ENCODE measurements at places on chromosomes 7 and 10.

DNA sequence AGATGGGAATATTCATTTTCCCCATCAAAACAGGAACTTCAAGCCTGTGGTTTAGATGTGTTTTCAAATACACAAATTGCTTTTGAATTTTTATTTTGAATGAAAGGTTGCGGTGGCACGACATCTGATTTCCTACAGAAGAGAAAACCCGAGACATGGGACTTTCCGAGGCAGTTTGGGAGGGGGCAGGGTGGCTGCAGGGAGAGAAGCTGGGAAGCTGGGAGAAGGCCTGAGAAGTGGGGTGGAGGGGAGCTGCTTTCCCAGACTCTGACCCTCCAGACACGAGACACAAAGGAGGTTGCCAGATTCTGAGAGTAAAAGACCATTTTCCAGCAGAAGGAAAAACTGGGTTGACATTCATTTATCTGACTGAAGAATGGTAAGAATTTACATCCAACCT lies 19.6 kb downstream of the TMEM176A start:
- no peak for DNase-seq

GRCh38 chr7:133391206-133391605 lies 138.3 kb downstream of the EXOC4 start:
- DNase-seq, result no peak

DNA sequence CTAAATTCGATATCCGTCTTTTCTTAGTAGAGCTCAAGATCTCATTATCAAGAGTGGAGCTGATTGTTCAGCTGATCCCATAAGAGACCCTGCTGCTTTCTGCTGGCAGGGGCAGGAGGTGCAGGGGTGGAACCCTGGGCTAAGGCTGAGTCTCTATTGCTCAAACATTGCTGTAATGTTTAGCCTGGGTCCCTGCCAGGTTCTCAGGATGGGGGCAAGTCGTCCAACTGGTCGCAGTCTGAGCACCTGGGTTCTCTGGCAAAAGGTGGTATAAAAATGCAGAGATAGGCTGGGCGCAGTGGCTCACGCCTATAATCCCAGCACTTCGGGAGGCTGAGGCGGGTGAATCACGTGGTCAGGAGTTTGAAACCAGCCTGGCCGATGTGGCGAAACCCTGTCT lies 62.0 kb upstream of the NRBF2 start:
- no peak for DNase-seq

- DNase-seq, result no peak
These were observed 92.0 kb downstream of the GPR85 start for GRCh38 chr7:112994656-112995055.

DNA sequence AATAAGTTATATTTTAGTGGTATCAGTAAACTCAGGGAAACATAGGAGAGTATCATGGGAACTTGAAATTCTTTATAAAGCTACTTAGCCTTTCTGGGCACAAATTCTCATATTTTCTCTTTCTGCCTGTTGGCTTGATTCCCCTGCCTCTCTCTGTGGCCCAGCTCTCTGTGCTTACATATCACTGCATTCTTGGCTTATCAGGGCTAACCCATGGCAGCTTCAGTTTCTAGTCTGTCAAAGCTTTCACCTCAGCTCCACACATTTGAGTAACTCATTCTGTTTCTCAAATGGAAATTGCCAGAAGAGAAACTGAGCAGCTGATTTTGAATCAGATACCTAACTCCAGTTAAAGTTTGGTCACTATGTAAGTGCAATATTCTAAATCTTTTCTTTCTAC lies 713.1 kb downstream of the DNAJB9 start:
- no peak for DNase-seq

GRCh38 chr10:4586776-4587175 lies 239.2 kb upstream of the AKR1E2 start:
- DNase-seq, result no peak

Data from T-helper 9 cell (primary cell).